ENCODE measurements at places on chromosomes 1 and 21.
A peak's percentile ranks its signal among the peaks of the same experiment; 100 is the strongest.

DNA sequence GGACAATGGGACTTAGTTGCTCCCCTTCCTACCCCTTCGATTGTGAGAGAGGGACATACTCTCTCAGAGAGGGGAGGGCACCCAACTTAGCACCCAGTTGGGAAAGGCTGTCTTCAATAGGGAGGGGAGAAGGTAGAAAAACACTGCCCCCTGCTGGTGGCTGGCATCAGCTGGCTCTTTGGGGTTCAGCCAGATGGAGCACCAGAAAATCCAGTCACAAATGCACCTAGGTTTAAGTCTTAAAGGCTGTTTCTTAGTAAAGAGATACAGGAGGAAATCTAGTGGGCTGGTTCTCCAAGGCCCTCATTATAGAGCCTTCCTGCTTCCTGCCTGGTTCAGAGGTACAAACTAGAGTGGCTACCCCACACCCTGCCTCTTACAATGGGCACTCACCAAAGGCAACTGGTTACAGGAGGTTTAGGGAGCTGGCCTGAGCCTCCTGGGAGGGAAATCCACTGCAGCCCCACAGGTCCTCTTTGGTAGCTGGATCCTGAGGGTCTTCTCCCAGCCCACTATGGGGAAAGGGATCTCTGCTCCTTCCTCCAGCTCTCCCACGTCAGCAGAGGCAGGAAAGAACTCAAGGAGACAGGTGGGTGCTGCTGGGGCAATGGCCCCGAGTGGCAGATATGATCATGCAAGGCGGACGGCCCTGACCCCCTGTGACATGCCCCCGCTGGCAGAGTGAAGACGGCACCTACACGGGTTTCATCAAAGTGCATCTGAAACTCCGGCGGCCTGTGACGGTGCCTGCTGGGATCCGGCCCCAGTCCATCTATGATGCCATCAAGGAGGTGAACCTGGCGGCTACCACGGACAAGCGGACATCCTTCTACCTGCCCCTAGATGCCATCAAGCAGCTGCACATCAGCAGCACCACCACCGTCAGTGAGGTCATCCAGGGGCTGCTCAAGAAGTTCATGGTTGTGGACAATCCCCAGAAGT, 28.3 kb downstream of the EIF2D start:
- DNase-seq: peak; percentile 88

- DNase-seq: no peak
Observed at GRCh38 chr1:23692308-23692871, 784 bp downstream of the RPL11 start.

- peak; percentile 79 for DNase-seq
Observed at GRCh38 chr1:241934201-241934848, 23.2 kb upstream of the BECN2 start.

DNA sequence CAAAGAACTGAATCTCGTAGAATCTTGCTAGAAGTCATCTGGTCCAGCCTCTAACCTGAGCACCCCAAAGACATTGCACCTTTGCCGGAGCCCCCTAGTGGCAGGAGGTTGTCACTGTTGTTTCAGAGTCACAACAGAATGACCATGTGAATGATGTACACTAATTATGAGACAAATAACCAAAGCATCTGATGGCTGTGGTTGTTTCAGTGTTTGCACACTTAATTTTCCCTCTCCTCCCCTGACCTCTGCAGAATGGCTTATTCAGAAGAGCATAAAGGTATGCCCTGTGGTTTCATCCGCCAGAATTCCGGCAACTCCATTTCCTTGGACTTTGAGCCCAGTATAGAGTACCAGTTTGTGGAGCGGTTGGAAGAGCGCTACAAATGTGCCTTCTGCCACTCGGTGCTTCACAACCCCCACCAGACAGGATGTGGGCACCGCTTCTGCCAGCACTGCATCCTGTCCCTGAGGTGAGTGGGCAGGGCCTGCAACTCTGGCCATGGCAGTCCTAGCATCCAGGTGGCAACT, 26.4 kb downstream of the TRAF5 start:
- DNase-seq: no peak

DNA sequence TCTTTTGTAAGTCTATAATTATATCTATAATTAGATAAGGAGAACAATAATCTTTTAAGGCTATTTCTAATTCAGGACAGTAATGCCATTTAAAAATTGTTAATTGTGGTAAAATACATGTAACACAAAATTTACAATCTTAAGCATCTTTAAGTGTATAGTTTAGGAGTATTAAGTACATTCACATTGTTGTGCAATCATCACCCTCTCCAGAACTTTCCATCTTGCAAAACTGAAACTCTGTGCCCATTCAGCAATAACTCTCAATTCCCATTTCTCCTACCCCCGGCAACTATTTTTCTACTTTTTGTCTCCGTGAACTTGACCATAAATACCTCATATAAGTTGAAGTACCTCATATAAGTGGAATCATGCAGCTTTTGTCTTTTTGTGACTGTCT, 93.9 kb upstream of the KCNA3 start:
- DNase-seq: no peak

- DNase-seq: peak; percentile 69
Observed at GRCh38 chr1:23019863-23020625, 776 bp downstream of the KDM1A start.

GRCh38 chr1:16260814-16261213, 23.8 kb upstream of the CPLANE2 start:
- DNase-seq: no peak

DNA sequence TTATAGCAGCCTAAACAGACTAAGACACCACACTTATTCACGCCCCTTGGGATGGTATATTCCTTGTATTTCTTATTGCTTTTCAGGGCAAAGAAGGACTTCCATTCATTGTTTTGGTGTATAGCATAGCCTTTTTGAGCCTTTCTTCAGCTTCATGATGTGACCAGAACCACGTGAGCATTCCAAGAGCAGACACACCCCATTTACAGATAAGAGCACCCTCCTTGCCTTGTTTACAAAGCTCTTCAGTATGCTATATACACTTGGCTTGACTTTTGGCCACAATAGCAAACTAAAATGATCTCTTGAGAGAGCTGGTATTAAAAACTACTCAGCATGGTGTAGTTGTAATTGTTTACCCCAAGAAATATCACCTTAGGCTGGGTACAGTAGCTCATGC, 78.7 kb downstream of the PIK3R3 start:
- DNase-seq: no peak

GRCh38 chr1:46192171-46192570, 6.1 kb downstream of the POMGNT1 start:
- no peak for DNase-seq

DNA sequence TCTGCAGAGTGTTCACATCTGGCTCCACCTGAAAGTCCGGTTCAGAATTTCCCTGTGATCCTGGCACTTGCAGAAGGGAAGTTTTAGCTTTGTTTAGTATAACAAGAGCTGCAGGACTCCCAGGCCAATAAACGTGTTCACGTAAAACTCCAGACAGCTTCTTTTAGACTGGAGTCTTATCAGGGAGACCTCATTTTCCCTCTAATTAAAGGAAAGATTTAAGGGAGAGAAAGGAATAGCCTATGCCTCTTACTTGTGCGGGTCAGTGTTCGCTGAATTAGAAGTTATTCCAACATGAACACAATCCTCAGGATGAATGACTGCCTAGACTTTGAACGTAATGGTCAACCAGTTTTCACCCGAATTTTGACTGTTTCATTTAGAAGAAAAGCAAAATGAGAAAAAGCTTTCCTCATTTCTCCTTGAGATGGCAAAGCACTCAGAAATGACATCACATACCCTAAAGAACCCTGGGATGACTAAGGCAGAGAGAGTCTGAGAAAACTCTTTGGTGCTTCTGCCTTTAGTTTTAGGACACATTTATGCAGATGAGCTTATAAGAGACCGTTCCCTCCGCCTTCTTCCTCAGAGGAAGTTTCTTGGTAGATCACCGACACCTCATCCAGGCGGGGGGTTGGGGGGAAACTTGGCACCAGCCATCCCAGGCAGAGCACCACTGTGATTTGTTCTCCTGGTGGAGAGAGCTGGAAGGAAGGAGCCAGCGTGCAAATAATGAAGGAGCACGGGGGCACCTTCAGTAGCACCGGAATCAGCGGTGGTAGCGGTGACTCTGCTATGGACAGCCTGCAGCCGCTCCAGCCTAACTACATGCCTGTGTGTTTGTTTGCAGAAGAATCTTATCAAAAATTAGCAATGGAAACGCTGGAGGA, 202.1 kb upstream of the SGIP1 start:
- peak; percentile 89 for DNase-seq

DNA sequence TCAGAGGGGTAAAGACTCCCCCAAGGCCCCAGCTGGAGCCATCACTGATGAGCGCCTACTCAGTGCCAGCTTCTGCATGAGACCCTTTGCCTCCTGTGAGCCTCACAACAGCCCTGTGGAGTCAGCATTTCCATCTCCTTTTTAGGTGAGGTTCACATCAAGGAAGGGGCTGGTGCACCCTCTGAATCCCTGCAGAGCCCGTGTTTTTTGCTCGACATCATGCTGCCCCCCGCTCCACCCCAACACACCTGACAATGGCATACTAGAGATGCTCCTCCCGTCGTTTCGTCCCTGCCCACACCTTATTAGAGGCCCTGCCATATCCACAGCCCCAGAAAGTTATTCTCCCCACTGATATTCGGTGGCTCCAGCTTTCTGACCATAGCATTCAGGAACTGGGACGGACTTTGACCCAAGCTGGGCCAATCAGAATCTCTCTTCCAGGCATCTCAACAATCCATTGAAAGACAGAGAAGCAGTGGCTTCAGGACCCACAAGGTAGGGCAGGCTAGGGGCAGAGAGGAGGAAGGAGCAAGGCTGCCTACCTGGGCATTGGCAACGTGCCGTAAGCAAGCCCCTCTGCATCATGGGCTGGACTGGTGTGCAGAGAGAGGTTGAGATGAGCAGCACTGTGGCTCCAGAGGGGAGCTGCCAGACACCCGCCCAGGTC, 32.7 kb downstream of the EPHA10 start:
- DNase-seq: no peak

DNA sequence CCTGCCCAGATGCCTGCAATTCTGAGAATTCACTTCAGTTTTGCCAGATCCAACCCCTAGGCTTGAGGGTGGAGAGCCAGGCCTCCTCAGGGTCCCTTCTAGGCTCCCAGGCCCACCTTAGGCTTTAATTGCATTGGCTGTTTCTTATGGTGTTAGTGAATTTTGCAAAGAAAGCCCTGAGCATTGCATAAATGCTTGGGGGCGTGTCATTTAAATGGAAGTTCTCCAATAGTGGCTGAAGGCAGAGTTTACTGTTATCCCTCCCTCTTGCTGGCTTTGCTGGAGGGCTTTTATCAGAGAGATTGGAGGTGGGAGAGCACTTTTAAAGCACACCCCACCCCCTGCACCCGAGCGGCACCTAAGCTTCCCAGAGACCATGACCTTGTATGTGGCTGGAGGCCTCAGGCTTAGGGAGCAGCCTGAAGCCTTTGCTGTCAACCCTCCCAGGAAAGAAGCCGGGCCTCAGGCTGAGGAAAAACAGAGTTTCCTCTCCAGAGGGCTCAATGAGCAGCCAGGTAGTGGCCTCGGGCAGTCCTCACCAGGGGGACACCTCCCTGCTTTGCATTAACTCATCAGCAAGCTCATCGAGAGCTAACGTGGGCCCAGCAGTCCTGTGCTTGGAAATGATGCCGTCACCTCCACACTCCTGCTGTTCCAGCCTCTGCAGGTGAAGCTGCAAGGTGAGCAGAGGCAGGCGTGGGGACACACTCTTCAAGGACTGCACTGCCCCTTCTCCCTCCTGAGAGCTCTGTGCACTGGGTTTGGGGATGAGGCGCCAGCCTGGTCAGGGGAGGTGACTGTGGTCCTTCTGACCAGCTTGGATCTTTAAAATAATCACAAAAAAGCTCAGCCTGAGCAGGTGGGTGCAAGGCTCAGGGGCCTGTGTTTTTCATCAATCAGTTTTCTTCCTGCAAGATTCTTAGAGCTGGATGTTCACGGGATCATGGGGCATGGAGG, 58.0 kb downstream of the STUM start:
- peak; percentile 36 for DNase-seq

- no peak for DNase-seq
Observed at GRCh38 chr1:56915960-56916359, 49.9 kb downstream of the C8B start.

- DNase-seq: no peak
Observed at GRCh38 chr1:233945573-233945972, 41.1 kb downstream of the SLC35F3 start.

DNA sequence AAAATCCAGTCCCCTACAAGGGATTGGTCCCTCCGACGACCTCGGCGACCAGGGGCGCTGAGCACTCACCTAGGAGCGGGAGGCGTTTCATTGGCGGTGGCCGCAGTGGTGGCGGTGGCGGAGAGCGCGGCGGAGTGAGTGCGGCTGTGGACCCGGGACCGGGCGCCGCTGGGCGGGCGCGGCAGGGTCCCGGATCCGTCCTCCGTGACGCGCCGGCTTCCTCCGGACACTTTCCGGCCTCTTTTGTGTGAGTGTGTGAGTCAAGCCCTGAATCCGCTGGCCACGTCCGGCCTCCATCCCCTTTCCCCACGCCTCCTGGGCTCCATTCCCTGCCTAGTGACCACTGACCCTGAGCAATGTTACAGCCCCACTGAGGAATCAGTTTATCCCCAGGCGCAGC, at the start of gene ADGRL4:
Gene ADGRL4 (minus strand): TSS at position 167 of the 400 bp plus-strand sequence. CDS start 76 bp downstream, at position 91.
- peak; percentile 4 for DNase-seq

DNA sequence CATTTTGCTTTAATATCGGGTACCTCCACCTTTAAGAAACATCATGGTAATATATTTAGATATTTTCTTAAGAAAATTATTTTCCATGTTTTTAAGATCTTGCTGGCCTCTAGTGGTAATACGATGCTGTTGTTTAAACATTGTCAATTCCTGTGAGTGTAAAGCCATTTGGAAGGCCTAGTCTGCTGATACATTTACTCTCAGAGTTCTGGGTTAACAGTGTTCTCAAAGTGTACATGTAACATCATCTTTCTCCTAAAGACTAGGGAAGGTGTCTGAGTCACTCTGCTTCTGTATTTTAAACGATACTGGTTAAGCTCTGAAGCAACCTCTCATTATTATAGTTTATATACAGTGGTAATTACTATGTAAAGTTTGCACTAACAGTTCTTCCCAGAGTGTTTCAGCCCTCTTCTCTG, 189.1 kb downstream of the RASAL2 start:
- DNase-seq: peak; percentile 50

DNA sequence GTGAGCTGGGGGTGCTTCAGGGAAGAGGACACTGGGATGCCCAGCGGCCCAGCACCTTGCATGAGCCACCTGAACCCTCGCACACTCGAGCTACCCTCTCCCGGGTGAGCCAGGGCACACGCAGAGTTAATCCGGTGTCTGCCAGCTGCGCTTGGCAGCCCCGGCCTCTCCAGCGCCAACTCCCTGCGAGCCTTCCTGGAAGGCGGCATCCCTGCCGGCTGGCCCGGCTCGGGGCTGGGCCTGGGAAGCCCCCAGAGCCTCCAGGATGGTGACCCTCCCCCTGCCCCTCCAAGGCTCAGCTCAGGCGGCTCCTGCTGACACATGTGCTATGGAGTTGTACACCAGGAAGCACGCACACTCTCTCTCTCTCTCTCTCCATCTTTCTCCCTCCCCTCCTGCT, 48.7 kb downstream of the RAP1GAP start:
- DNase-seq: peak; percentile 85

DNA sequence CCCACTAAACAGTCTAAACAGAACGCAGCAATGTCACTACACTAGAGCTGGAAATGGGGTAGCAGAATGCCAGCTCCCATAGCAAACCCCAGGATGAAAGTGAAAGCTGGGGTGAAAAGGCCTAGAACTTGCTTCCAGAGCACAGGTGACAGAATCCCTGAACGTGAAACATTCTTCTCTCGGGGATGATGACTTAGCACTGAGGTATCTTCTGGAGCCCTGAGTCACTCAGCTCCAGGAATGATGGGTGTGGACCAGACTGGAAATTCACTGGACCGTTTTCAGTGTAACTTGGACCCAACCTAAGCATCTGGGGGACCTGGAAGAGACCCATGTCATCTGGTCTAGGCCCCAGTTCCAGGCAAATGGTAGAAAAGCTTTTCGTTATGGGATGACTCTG, 108.9 kb downstream of the CDC7 start:
- no peak for DNase-seq

GRCh38 chr1:2272686-2273400, 44.7 kb downstream of the SKI start:
- DNase-seq: no peak

All from tongue (tissue), 3 donors.